ENCODE measurements at places on chromosomes 7 and 10.

DNA sequence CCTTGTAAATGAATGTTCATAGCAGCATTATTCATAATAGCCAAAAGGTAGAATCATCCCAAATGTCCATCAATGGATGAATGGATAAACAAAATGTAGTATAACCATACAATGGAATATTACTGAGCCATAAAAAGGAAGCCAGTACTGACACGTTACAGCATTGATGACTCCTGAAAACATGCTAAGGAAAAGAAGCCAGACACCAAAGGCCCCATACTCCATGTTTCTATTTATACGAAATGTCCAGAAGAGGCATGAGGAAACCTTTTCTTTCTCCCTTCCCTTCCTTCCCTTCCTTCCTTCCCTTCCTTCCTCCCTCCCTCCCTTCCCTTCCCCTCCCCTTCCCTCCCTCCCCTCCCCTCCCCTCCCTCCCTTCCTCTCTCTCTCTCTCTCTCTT is 131.9 kb downstream of the JAZF1 start:
- no peak for DNase-seq

- no peak for DNase-seq
These were observed 47.3 kb upstream of the AUTS2 start for GRCh38 chr7:69550991-69551390.

GRCh38 chr10:48798481-48799254 is 114.0 kb downstream of the WDFY4 start:
- peak; percentile 64 for DNase-seq

- DNase-seq: peak; percentile 85
These were observed 133.4 kb downstream of the MACC1 start for GRCh38 chr7:20083781-20084180.

- no peak for DNase-seq
These were observed 35.4 kb upstream of the KNDC1 start for GRCh38 chr10:133124357-133125211.

GRCh38 chr10:110209926-110210673 is 2.7 kb downstream of the MXI1 start:
- DNase-seq: peak; percentile 59

- no peak for DNase-seq
These were observed 23.8 kb downstream of the PAPOLB start for GRCh38 chr7:4837803-4838625.

DNA sequence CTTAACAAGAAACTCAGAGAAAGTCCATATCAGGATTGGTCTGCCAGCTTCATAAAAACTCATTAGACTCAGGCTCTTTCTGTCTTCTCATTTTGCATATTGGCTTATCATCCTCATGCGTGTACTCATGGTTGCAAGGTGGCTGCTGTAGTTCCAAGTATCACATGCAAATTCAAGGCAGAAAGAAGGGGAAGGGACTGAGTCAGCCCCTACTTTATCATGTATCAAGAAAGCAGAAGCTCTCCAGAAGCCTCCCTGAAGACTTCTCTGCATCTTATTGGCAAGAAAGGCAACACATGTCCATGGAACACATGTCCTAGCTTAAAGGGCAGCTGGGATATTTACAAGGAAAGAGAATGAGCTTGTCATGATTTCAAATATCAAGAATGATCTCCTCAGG is 19.4 kb upstream of the EZH2 start:
- DNase-seq: no peak

- DNase-seq: no peak
These were observed 45.0 kb downstream of the ARL4A start for GRCh38 chr7:12732428-12732827.

DNA sequence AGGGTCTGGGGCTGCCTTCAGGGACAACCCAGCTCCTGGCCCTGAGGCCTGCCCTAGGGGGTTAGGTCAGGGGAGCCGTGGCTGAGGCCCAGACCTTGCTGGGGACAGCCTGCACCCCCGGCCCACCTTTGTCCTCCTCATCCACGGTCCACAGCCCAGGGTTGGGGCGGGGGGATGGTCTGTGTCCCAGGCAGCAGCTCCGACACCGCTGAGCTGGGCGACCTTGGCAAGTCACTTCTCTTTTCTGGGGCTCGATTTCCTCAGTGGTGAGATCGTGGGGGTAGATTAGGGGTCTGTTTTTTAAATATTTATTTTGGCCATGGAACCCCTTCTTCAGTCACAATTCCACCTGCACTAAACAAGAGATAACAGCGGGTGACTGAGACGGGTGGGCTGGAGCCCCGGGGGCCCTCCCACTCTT is 30.9 kb downstream of the DNAJB12 start:
- DNase-seq: no peak

GRCh38 chr10:91433620-91434019 is 23.5 kb downstream of the HECTD2 start:
- no peak for DNase-seq

- DNase-seq: no peak
These were observed 105.6 kb downstream of the LYZL1 start for GRCh38 chr10:29394321-29394932.

DNA sequence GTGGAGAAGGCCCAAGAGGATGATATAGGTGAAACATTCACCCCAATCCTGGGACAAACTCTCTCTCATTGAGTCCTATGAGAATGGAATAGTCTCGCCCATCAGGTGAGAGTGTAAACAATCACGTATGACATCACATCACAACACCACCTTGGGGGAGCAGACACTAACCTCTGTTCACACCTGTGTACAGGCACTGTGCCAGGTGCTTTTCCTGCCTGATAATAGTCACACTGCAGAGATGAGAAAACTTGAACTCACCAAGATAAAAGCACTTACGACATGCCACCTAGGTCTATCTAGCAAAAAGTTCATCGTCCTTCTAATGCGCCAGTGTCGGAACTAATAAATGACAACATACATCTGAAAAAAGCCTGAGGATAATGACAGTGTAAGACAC is 187.8 kb downstream of the FAM107B start:
- no peak for DNase-seq

DNA sequence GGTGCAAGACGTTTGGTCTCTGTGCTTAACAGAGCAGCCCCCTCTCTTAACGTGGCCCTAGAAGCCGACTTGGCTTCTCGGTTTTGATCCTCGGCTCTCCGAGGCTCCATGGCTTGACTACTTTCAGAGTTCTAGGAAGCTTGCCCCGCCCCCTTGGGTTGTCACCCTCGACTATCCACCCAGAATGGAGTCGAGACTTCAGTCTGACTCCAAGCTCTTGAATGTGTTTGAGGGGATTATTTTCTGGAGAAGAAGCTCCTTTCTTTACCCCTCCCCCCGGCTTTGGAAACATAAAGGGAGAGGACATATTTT is 448 bp downstream of the SEC24C start:
- peak; percentile 67 for DNase-seq

GRCh38 chr10:90136731-90137316 is 435.4 kb downstream of the KIF20B start:
- DNase-seq: no peak

DNA sequence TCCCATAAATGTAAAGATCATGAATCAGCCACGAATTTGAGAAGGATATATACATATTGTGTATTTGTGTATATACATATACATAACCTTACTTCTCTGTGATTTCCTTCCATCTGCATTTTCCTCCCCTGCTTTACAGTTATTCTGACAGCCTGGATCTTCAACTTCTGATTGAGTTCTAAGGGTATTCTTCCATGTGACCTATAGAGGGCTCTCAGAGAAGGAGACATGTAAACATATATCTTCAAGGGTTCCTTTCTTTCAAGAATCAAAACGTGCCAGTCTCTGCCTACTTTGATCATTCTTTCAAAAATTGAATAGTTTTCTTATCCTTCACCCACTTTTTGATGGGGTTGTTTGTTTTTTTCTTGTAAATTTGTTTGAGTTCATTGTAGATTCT is 453.7 kb upstream of the POT1 start:
- DNase-seq: no peak

GRCh38 chr7:73702226-73702625 is 17.2 kb downstream of the STX1A start:
- no peak for DNase-seq

DNA sequence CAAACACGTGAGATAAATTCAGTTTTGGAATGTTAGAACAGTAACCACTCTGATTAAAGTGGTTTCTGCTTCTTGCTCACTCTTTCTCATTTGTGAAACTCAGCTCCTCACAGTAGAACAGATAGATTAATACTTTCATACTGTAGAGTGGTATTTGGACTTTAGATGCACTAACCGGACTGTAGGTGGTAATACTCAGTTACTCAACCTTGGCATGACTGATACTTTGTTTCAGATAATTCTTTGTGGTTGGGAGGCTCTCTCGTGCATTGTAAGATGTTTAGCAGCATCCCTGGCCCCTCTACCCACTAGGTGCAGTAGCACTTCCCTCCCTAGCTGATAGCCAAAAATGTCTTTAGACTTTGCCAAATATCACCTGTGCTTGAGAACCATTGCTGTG is 37.6 kb downstream of the MCU start:
- DNase-seq: no peak

- no peak for DNase-seq
These were observed 19.6 kb downstream of the NEBL start for GRCh38 chr10:20877554-20877953.

GRCh38 chr10:30481603-30482002 is 47.6 kb downstream of the MAP3K8 start:
- DNase-seq: no peak

DNA sequence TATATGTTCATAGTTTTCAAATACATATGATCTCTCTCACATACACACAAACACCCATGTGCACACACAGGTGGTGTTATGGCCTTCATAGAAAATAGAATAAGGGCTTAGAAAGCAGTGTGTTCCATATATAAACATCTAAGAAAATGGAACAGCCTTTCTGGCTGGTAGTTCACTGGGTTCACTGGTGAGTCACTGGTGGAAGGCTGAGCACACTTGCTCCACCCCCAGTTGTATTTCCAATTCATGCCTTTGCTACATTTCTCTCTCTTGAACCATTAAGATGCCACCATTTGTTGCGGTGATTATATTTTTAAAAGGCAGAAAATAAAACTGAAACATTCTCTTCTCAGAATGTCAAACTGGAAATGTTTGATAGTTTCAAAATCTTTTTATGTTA is 252.1 kb downstream of the GLI3 start:
- peak; percentile 50 for DNase-seq

- peak; percentile 90 for DNase-seq
These were observed 455.7 kb upstream of the KLF6 start for GRCh38 chr10:4240608-4241197.

- no peak for DNase-seq
These were observed 96.0 kb downstream of the VIPR2 start for GRCh38 chr7:159048656-159049055.

DNA sequence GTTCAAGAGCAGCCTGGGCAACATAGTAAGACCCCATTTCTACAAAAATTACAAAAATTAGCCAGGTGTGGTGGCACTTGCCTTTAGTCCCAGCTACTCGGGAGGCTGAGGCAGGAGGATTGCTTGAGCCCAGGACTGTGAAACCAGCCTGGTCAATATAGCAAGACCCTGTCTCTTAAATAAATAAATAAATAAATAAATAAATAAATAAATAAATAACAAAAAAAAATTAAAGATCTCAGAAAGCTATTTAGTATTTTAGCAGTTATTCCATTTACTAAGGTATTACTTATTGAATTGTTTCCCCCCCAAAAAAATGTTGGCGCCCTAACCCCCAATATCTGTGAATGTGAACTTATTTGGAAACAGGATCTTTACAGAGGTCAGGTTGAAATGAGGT is 50.8 kb upstream of the CPN1 start:
- DNase-seq: no peak

GRCh38 chr7:90788052-90788451 is 191.9 kb downstream of the CDK14 start:
- no peak for DNase-seq

DNA sequence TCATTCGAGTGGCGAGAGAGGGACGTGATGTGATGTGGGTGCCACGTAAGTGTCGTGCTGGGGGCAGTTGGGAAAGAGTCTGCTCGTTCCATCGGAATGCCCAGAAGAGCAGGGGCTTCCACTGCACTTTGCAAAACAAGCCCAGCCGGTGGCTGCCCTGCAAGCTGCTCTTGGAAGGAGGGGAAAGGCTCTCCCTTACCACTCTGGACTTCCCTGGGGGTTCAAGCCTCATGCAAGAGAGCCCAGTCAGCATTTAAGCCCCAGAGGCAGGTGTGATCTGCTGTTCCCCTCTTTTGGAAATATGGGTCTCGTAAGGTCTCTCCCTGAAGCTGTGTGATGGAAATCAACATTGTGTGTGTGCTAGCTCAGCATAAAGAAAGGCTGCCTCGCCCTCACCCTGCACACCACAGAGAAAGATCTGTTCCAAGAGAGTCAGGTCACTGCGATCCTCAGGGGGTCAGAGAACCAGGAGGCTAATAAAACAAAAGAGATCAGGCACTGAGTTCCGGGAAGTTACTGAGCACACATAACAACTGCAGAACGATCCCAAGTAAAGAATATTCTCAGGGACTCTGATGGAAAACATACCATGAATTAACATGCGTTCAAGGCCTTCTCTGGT is 212.5 kb downstream of the ADAM12 start:
- no peak for DNase-seq

- DNase-seq: no peak
These were observed 6.5 kb downstream of the UBE2H start for GRCh38 chr7:129946282-129946681.

DNA sequence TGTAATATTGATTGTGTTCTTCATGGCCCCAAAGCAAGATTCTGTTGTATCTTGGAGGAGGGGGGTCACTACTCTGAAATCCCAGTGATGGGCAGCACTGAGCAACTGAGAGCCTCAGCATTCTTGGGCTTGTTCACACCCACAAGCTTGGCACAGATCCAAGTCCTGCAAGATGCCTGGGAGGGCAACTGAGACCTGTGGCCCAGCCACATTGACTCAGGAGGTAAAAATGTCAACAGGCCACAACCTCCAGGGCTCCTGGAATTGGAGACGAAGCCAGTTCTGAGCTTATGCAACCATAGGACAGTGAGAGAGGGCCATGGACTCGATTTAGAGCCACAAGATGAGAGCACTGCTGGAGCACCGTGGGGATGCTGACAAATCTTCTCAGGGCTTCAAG is 3.1 kb upstream of the DOCK1 start:
- peak; percentile 93 for DNase-seq

DNA sequence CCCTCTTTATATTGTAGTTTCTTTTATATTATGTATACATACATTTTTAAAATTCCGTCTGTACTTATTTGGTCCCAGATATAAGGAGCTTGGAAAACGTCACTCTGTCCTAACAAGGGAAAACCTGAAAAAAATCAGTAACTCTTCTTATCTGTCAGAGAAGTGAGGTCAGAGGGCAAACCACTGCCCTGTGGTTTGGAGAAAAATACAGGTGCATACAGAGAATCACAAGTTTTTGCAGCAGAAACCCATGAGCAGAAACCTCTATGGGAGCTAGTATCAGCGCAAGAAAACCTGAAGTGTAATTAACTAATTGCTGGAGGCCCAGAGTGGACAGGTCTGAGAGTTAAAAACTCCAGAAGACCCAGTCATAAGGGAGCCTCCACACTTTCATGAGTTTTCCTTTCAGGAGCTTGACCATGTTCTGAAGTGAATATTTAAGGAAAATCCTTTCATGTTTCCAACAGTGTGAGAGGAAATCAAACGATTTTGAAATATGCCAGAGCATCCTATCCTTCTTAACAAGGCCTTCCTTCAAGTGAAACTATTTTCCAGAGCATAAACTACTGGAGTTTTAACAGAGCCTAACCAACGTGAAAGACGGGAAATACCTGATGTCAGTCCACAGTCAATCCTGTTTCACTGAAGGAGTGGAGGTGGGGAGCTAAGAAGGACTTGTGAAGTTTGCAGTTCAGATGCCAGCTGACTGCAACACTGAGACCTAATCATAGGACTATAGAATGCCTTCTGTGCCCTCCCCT is 290.8 kb upstream of the BMPER start:
- no peak for DNase-seq

- DNase-seq: peak; percentile 85
These were observed 3.1 kb upstream of the SLC18A3 start for GRCh38 chr10:49606981-49607535.

All from EL (cell line).